NCI-H2081 (cell line): ENCODE measurements at places on chromosomes 1 and 21.

- no peak for DNase-seq
Observed at GRCh38 chr21:28240586-28240985, 752.1 kb downstream of the LTN1 start.

GRCh38 chr1:27811741-27812500 lies 18.7 kb upstream of the PPP1R8 start:
- no peak for DNase-seq

DNA sequence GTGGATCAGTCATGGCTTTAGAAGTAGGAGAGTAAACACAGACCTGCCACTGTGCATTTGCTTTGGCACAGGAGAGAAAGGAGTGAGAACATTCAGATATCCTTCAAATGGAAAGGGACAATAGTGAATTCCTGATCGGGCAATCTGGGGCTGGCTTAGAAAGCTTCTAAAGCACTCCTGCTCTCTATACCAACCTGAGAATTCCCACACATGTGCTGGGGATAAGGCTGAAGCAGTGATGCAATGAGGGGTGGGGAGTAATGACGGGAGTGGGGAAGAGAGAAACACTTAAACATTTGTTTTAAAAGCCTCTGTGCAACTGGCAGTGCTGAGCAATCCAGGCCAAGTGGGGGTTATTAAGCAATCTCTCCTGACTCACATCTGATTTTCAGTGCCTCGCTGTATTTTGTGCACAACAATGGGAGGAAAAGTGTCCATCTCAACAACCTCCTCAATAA lies 108.8 kb downstream of the KIAA0319L start:
- DNase-seq: no peak

GRCh38 chr1:87706203-87706602 lies 377.5 kb downstream of the LMO4 start:
- no peak for DNase-seq

DNA sequence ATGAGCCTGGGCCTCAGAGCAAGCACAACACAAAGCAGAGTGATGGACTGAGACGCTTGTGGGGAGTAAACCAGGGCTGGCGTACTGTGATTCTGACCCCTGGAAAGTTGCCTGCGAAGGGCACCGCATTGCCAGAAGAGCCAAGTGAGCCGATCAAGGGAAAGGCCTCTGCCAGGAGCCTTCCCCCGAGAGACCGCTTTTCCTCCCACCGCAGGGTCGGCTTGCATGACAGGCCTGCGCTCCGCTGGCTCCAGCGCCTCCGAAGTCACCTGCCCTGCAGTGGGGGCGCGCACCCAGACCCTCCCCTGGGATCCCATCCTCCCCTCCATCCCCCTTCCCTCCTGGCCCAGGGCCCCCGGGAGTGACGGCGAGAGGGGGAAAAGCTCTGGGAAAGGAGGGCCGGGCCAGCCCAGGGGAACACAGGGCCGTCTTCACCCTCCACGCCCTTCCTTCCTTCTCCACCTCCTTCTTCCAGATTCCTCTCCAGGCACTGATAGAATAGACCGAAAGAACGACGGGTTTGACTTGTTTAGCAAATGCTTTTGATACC lies 165.0 kb downstream of the TRIM33 start:
- DNase-seq: no peak
